Right atrium auricular region (tissue), 2 donors: ENCODE measurements at places on chromosomes 7 and 10.

- no peak for DNase-seq
Observed at GRCh38 chr10:13189961-13190360, 28.6 kb downstream of the MCM10 start.

GRCh38 chr7:44625526-44626471 is 19.4 kb downstream of the OGDH start:
- no peak for DNase-seq

GRCh38 chr7:76998285-76998589 is 33.9 kb downstream of the SPDYE17 start:
- no peak for DNase-seq

DNA sequence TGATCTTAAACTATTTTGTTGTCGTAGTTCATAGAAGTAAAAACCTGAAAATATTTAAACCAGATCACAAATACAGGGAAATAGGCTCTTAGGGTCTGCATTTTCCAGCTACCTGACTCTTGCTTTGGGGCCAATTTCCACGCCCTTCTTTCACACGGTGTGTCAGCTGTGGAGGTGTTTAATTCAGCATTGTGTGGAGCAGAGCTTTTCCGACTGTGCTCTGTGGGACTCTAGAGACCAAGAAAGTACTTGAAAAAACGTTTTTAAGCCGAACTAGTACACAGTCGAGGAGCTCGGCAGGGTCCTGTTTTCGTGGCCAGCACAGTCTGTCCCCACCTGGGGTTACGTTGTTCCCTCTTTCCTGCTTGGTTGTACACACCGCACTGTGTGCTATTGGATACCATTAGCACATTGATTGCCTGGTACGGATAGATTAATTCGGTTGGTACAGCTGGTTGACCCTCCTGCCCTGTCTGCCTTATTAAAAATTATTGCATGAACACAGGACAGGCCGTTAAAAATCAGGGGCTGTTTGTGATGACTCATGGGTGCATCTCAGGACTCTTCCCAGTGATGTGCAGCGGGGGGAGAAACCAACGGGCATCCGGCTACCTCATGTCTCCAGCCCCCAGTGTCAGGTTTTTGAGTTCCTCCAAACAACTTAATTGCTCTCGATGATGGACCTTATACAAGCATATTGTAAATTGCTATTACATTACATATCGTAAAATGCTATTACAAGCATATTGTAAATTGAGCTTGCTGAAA is 80.7 kb upstream of the BTBD16 start:
- no peak for DNase-seq

DNA sequence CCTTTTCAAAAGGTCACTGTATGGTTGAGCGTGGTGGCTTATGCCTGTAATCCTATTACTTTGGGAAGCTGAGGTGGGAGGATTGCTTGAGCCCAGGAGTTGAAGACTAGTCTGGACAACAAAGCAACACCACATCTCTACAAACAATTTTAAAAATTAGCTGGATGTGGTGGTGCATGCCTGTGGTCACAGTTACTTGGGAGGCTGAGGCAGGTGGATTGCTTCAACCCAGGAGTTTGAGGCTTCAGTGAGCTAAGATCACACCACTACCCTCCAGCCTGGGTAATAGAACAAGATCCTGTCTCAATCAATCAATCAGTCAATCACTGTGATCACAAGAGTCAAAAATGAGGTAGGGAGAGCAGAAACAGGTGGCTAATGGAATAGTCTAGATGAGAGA is 97.0 kb downstream of the SUGCT start:
- no peak for DNase-seq

DNA sequence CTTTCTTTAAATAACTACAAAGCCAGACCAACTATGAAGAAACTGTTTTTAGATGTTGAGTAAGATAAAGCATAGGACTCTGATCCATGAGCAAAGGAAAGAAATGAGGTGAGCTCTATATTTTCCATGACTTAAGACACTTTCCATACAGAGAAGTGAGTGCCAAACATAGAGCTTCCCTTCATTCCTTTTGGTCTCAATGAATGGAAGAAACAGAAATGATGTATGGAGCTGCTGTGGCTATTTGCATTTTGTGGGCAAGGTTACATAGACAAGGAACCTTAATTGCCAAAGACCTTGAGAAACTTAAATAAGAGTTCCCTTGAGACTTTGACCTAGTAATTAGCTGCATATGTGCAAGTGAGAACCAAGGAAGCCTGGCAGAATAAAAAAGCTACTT is 1152.2 kb downstream of the XPNPEP1 start:
- no peak for DNase-seq
